ENCODE measurements at places on chromosomes 4 and X.

DNA sequence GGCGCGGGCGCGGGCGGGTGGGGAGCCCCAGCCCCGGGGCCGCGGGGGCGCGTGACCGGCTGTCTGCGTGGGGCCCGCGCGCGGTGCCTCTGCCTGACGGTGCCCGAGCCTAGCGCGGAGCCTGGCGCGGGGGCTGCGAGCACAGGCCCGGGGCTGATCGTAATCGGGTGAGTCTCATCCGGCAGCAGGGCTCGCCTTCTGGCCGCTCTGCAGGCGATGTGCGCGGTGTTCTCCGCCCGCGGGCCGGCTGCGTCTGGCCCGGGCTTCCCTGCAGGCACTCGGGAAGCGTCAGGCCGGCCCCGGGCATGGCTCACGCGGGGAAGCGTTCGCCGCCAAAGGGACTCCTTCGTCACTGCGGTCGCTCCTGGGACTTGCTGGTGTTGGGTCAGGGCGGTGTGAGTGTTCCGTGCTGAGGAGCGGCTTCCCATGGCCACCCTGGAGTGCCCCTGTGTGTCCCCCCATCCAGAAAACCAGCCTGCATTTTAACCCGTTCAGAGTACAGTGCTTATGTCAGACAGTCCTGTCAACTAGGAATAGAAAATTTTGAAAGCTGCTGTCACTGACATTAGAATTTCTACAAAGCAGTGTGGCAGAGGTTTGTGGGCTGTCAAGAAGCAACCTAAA, 40.6 kb downstream of the FAM149A start:
- peak; percentile 69 for DNase-seq

DNA sequence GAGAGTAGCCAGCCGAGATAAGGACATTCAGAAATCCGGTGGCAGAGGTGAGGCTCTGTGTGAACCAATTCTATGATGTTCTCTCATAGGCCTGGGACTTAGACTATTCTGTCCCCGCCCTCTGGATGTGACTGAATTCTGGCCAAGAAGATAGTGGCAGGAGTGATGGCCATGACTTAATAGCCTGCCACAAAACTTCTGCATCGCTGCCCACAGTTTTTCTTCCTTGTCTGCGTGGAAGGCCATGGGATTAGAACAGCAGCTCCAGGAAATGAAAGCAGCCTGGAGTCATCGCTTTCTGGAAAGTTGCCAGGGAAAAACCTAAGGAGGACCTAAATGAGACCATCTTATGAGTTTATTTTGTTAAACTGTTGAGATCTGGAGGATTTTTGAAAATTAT, 134.7 kb downstream of the F11 start:
- DNase-seq, result no peak

GRCh38 chr4:31408121-31408520, 688.0 kb downstream of the PCDH7 start:
- DNase-seq, result no peak

DNA sequence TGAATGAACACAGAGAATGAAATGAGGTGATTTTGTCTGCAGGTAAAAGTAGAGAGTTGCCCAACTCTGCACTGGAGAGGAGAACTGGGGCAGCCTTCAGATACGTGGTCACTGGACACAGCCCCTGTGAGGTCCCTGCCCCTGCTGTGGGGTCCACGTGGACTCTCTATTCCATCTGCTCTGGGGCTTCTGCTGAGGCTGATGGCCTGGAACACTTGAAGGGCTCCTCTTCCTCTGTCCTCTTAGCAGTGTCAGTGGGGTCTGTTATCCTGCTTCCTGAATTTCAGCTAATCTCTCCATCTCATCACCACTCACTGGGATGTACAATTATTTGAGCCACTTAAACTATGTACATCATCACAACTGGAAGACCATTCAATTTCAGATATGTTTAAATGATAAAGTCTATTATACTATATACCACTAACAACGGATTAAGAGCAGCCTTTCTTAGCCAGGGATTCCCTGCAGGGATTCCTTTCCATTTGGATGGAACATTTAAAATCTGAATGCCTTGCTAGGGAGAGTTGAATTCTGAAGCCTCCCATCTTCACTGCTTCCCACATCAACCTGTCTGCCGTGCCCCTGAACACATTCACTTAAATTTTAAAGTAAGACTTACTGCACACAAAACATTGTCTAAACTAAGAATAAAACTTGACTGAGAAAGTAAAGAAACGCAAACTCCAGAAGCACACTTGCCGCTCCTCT, 74.0 kb downstream of the CC2D2A start:
- no peak for DNase-seq

- peak; percentile 5 for DNase-seq
These were observed 60.1 kb downstream of the SH2D1A start for GRCh38 chrX:124406294-124407014.

DNA sequence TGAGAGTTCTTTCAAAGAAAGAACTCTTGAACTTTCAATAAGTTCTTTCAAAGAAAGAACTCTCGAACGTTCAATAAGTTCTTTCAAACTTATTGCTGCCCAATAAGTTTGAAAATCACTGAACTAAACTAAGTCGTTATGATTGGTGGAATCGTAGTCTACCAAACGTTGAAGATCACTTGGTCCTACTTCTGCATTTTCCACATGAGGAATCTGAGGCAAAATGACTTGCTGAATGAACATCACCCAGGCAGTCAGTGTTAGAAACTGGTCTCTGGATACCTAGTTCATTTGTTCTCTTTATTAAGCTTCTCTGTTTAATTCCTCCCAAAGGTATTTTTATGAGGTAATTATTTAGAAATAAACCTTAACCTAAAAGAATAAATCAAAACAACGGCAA, 7.1 kb upstream of the CNOT6L start:
- no peak for DNase-seq

- no peak for DNase-seq
These were observed 37.0 kb upstream of the SMIM31 start for GRCh38 chr4:164716901-164717300.

- DNase-seq, result no peak
These were observed 7.6 kb upstream of the GUF1 start for GRCh38 chr4:44670506-44671199.

GRCh38 chr4:34850968-34851367, 1393.3 kb downstream of the ARAP2 start:
- no peak for DNase-seq

GRCh38 chr4:80259012-80259411, 7.5 kb upstream of the FGF5 start:
- DNase-seq, result no peak

DNA sequence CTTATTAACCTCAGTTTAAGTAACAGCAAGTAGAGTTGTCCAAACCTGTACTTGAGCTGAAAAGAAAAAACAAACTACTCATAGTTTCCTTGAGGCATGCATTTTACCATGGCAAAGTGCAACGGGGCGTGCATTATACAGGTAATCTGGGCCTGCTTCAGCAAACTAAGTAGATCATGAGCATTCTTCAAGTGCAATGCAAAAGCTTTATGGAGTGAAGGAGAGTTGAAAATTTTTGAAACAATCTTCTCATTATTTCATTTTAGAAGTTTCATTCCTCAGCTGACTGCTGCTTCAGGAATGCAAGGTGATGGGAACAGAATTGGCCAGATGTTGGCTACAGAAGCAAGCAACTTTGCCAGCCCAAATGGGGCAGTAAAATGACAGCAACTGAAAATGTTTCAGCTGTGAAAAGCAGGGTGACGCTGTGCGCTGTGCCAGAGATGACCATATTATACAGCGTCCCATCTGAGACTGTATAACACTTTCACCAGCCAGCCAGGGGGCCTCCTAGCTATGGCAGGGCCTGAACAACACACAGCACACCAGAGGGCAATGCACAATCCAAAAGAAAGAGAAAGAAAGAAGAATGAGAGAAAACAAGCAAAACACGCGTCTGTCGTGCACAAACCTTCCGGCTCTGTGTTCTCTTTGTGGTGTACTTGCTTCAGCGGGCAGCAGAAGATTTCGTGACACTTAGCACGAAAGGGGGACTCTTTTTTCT, 145.5 kb upstream of the FGF13 start:
- DNase-seq, result no peak

DNA sequence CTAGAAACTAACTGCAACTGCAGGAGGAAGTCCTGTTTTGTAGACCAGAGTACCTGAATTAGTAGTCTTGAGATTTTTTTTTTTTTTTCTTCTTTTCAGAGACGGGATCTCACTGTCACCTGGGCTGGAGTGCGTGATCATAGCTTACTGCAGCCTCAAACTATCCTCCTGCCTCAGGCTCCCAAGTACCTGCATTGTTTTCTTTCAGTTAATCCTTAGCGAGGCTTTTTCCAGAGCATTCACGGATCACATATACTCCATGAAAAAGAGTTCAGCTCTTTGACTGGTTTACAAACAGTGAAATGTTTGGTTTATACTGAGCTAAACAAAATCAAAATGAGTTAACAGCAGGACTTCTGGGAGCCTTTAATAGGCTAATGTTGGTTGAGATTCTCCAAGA, 45.8 kb downstream of the KLHL15 start:
- DNase-seq, result no peak

DNA sequence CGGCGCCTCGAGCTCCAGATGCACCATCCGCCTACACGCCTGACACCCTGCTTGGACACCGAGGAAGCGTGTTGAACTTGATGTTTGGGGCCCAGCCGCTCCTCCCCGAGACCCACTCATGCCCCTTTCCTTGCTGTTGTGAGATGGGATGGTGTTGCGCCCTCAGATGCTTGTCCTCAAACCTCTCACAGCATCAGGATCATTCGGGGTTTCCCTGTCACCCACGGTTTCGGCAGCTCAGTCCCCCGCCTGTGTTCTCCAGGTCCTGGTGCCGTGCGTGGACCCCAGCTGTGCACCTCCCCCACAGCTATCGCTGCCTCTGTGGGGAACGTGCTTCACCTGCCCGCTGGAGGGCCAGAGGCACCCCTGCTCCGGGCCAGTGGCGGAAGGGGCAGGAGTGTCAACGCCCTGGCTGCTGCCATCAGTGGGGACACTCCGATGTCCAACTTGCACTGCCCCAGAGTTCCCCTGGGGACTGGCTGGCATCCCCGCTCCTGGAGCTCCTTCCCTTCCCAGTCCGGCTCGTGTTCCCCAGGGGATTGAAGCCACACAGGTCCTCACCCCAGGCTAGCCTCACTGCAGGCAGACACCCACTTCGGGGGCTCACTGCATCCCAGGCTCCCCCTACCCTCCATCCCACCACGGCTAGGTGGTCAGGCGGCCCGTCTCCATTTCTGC, 82.3 kb upstream of the ADRA2C start:
- no peak for DNase-seq

- no peak for DNase-seq
These were observed 27.1 kb upstream of the XK start for GRCh38 chrX:37658343-37659030.

DNA sequence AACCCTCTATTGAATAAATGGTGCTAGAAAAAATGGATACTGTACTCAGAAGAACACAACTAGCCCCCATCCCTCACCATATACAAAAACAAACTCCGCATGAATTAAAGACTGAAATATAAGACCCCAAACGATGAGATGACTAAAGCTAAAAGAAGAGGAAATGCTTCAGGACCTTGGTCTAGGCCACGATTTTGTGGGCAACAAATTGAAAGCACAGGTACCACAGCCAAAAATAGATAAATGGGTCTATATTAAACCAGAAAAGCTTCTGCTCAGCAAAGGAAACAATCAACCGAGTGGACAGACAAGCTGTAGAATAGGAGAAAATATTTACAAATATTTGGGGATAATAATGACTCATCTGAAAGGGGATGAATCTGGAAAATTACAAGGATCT, 86.4 kb upstream of the DHRSX start:
- no peak for DNase-seq

DNA sequence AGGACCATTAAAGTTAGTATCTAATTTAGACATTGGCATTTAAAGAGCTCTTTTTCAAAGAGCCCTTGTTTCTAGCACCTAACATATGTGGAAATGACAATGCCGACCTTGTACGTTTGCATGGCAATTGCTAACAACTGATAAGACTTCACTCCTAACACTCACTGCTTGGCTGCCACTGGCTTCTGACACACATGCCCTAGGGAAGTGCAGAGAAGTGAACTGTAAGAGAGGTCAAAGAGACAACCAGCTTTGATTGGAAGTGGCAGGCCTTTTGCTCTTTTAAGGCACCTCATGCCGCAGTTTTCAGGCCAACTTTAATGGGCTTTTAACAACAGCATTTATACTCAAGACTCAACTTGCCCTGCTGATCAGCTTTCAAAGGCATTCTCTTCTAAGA, 158.4 kb downstream of the RAB28 start:
- DNase-seq, result no peak

- DNase-seq, result no peak
These were observed 78.8 kb downstream of the CLDN22 start for GRCh38 chr4:183241322-183241640.

DNA sequence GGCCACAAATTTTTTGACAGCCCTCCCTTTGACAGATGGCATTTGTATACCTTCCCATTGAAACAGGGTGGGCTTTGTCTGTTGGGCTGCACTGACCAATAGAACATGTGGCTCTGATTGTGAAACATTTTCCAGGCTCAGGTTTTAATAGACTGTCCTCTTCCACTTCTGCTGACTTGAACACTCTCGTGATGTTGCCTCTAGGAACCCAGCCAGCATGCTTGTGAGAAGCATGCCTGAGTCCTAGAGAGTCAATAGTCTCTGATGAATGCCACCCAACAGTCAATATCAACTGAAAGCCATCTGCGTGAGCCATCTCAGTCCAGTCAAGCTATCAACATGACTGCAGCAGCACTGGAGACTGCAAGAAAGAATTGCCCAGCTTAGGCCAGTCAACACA, 290.0 kb downstream of the SLC7A11 start:
- no peak for DNase-seq

GRCh38 chr4:126593626-126594025, 1039.1 kb upstream of the INTU start:
- DNase-seq, result no peak

- no peak for DNase-seq
These were observed 357.7 kb upstream of the BOD1L1 start for GRCh38 chr4:13984991-13985800.

DNA sequence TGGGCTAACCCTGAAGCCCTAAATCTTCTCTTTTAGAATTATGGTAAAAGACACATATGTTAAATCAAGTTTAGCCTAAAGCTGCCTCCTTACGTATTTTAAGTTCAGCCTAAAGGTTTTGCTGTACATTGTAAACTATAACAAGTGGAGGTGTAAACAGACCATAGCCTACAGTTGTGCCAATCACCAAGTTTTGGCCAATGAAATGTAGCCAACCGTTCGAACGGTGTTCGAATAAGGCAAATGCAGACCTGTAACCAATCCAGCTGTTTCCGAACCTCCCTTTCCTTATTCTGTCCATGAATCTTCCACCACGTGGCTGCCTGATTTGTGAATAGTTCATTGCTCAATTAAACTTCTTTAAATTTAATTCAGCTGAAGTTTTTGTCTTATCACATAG, 52.1 kb upstream of the TBC1D9 start:
- DNase-seq, result no peak

- no peak for DNase-seq
These were observed 77.4 kb upstream of the AGA start for GRCh38 chr4:177519481-177520260.

DNA sequence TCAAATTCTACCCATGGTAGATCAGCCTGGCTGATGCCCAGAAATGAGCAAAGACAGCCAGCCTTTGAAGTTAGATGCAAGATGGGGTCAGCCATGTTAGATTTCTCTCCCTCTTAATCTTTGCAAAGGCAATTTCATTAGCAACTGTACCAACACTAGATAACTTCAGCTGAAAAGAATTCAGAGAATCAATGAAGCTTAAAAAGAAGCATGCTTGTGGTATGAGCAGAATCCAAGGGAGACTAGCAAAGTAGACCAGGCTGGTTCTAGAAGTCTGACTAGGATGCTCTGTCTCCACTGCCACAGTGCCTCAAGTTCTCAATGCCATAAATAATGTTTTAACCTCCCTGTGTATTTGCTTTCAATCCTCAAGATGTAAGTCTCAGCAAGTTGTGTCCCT, 247.3 kb downstream of the SLC7A11 start:
- no peak for DNase-seq

- DNase-seq, result no peak
These were observed 16.5 kb downstream of the MCF2 start for GRCh38 chrX:139691493-139691842.

- no peak for DNase-seq
These were observed 41.6 kb upstream of the UGDH start for GRCh38 chr4:39568805-39569204.

All from C1 segment of cervical spinal cord (tissue), 14 donors.